ENCODE measurements at places on chromosomes 12 and 14. TPM values are rescaled to one million over a fixed set of nuclear protein-coding genes. Genes with fewer than 3 reads are reported as not detected.

DNA sequence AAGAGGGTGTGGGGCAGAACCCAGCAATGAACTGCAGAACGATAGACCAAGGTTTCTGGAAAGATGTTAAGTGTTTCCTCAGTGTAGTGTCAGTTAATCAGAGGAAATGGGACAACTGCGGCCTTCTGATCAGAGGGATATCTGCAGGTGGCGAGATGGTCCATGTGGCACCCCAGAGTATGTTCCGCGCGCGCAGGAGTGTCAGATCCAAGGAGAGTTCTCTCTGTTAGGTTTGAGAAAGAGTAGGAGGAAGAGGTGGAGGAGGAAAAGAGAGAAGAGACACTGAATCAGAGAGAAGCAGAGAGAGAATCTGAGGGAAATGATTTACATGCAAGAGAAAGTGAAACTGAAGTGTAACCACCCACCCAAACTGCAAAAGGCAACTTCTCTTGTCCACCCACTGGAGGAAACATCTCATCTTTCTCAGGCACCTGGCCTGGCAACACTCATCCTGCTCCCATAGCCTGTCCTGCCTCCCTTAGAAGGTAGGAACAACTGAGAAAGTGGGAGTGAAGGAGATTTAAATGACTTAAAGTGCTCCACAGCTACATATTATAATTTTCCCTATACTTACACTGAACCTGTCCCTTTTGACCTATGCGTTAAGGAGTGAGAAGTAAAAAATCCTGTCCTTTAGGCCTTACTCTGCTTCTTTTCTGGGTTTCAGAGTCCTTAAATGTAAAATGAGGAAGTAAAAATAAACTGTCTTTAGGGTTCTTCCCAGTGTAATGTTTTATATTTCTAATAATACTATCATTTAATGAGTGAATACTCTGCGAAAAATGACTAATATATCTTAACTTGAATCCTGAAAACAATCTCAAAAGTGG lies 6.8 kb upstream of the TESPA1 start:
- peak overlapping the region; percentile 75 for H3K4me3 ChIP-seq
- H3K27me3 ChIP-seq: no peaks in the 10 kb centered on the region
- H3K27ac ChIP-seq: peak overlapping the region; percentile 80

DNA sequence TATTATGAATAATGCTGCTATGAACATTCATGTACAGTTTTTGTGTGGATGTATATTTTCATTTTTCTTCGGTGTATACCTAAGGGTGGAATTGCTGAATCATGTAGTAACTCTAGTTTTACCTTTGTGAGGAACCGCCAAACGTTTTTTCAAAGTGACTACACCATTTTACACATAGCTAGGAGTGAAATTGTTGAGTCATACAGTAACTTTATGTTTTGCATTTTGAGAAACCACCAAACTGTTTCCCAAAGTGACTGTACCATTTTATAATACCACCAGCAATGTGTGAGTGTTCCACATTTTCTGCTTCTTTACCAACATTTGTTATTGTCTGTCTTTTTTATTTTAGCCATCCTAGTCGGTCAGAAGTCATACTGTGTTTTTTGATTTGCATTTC lies 3.1 kb upstream of the TPH2 start:
- H3K4me3 ChIP-seq: no peak overlapping the region
- H3K36me3 ChIP-seq: no peaks in the 10 kb centered on the region
- no peak overlapping the region for H3K27ac ChIP-seq
- no peak for DNase-seq
- no peaks in the 10 kb centered on the region for H3K27me3 ChIP-seq

DNA sequence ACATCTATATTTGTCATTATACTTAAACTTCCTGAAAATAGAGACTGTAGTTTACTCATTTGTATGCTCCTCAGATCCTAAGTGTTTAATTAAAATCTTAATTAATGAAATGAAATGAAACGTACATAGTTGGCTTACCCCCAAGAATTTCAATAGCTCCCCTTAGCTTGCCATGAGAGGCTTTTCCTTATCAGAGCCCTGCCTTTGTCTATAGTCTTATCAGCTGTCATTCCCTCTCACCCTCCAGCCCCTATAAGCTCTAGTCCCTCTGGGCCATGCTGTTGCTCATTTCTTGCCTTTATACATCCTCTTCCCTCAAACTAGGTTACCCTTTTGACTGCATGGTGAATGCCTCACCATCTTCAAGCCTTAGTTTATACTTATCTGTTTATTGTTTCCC lies 1.1 kb upstream of the RTRAF start:
- peaks cover 12% of the 10 kb centered on the region for H3K36me3 ChIP-seq
- H3K4me3 ChIP-seq: no peak overlapping the region
- H3K27ac ChIP-seq: peak overlapping the region; percentile 88
- H3K27me3 ChIP-seq: no peaks in the 10 kb centered on the region
- no peak for DNase-seq

The CLEC2A gene
- total RNA-seq: not detected
